ENCODE measurements at places on chromosomes 12 and 14.

- DNase-seq = no peak
Measured at GRCh38 chr12:106134294-106134949, 4.3 kb downstream of the NUAK1 start.

GRCh38 chr12:49687941-49688340 lies 19.3 kb downstream of the FMNL3 start:
- no peak for DNase-seq

DNA sequence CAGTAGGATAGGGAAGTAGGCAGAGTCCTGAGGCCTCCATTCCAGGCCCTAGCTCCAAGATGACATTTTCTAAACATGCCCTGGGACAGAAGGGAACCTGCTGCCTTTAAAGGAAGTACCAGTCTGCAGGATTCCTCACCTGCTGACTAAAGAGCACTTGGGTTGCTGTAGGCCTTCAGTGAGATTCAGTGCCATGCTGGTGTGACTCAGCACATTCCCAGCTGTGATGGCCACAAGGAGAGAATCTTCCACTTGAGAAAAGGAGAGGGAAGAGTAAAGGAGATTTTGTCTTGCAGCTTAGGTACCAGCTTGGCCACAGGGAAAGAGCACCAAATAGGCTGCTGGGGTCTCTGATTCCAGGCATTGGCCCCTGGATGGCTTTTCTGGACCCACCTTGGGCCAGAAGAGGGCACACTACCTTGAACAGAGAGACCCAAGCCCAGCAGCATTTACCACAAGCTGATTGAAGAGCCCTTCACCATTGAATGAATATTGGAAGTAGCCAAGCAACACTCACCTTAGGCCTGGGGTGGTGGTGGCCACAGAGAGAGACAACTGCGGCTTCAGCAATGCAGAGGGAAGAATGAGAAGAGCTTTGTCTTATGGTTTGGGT lies 498.3 kb downstream of the KCNH5 start:
- no peak for DNase-seq

- DNase-seq = no peak
Measured at GRCh38 chr14:93103392-93104080, 12.2 kb downstream of the ITPK1 start.

- no peak for DNase-seq
Measured at GRCh38 chr12:50562520-50563433, 58.0 kb downstream of the DIP2B start.

- DNase-seq = no peak
Measured at GRCh38 chr12:106645074-106645421, 62.2 kb downstream of the RFX4 start.

DNA sequence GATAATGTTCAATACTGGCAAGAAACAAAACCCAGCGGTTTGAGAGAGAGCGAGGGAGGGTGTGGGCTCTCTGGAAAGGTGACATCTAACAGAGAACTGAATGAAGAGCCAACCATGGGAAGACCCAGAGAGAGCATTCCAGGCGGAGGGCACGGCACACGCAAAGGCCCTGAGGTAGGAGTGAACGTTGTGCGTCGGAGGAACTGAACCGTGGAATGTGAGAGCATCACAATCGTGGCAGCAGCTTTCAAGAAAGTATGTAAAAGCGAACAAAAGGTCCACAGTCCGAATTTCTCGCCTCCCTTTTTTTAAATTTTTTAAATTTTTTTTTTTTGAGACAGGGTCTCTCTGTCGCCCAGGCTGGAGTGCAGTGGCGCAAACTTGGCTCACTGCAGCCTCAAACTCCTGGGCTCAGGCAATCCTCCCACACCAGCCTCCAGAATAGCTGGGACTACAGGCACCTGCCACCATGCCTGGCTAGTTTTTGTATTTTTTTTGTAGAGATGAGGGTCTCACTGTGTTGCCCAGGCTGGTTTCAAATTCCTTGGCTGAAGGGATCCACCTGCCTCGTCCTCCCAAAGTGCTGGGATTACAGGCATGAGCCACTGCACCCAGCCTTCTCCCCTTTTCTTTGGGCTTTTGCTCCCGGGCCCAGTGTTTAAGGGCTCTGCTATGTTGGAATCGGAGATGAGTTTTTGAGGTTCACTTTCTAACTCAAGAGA lies 15.3 kb upstream of the SCARB1 start:
- DNase-seq = no peak

DNA sequence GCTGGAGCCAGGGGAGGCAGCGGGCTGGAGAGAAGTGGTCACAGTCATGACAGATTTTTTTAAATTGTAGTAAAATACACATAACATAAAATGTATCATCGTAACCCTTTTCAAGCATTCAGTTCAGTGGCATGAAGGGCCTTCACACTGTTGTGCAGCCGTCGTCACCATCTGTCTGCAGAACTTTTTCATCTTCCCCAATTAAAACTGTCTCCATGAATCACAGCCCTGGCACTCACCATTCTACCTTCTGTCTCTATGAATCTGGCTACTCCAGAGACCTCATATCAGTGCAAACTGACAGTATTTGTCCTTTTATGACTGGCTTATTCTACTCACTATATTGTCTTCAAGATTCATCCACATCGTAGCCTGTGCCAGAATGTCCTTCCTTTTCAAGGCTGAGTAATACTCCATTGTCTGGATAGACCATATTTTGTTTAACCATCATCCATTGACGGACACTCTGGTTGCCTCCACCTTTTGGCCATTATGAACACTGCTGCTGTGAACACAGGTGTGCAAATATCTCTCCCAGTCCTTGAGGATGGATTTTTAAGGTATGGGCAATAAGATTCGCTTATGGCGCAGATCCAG lies 91.5 kb upstream of the NCOR2 start:
- DNase-seq = no peak

- no peak for DNase-seq
Measured at GRCh38 chr12:24595652-24596235, 353.2 kb downstream of the BCAT1 start.

DNA sequence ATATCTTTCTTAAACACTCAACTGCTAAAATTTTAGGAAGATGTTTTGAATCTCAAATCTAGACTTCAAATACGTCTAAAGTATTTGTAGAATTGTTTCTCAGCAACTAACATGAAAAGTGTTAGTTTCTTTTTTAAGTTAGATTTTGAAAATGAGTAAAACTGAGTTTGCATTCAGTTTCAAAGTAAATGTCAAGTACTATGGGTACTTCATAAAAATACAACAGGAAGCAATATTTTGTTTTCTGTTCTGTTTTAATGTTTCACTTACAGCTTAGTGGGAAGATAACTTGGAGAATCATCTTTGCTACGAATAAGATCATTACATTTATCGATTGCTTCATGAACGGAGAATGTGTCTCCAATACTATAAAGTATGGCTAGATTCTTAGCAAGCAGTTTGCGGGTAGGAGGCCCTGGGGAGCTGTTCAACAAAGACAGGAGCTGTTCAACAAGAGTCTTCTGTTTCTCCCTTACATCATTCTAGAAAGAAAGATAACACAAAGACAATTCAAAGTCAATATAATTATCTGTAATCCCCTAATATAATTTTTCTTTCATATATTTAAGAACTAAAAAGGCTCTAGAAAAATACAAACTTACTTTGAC lies 20.2 kb downstream of the HEATR5A start:
- DNase-seq = no peak

DNA sequence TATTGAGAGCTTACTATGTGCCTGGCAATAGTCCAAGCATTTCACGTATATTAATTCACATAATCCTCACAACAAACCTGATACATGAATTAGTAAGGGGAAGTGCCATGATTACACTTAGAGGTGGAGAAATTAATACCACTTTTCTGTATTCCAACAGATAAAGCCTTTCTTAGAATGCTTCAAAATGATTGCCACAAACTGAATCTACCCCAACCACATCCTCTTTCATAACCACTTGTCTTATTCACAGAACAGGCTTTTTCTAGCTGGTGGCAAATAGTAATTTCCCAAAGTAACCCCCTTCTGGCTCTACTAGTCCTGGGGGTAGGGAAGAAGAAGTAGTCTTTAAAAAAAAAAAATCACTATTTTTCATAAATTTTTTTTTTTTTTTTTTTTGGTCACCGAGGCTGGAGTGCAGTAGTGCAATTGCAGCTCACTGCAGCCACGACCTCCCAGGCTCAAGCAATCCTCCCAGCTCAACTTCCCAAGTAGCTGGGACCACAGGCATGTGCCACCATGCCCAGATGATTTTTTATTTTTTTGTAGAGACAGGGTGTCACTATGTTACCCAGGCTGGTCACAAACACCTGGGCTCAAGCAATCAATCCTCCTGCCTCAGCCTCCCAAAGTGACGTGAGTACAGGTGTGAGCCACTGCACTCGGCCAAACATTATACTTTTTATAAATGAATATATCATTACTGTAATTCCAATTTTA lies 59.0 kb upstream of the ARID2 start:
- DNase-seq = no peak

Measured in BJ (cell line).